Esophagus mucosa (tissue), 1 donor: ENCODE measurements at places on chromosomes 5 and 9.

GRCh38 chr5:135823881-135824280 lies 10.6 kb upstream of the SLC25A48 start:
- ATAC-seq = no peak

GRCh38 chr9:134162212-134162775 lies 2.1 kb downstream of the RNU6ATAC start:
- no peak for ATAC-seq

- ATAC-seq = no peak
These were observed 8.3 kb downstream of the C1QTNF3 start for GRCh38 chr5:34034534-34035327.

- ATAC-seq = peak; percentile 96
These were observed at the start of gene RIOK2 for GRCh38 chr5:97183100-97183929. Gene RIOK2 (minus strand): TSS chr5:97183247. CDS start chr5:97183191, 56 bp downstream.

DNA sequence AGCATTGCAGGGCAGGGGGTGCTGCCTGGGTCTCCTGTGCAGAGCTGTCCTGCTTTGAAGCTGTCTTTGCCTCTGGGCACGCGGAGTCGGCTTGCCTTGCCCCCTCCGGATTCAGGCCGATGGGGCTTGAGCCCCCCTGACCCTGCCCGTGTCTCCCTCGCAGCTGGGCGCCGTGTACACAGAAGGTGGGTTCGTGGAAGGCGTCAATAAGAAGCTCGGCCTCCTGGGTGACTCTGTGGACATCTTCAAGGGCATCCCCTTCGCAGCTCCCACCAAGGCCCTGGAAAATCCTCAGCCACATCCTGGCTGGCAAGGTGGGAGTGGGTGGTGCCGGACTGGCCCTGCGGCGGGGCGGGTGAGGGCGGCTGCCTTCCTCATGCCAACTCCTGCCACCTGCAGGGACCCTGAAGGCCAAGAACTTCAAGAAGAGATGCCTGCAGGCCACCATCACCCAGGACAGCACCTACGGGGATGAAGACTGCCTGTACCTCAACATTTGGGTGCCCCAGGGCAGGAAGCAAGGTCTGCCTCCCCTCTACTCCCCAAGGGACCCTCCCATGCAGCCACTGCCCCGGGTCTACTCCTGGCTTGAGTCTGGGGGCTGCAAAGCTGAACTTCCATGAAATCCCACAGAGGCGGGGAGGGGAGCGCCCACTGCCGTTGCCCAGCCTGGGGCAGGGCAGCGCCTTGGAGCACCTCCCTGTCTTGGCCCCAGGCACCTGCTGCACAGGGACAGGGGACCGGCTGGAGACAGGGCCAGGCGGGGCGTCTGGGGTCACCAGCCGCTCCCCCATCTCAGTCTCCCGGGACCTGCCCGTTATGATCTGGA lies 2.7 kb downstream of the CEL start:
- ATAC-seq = no peak

DNA sequence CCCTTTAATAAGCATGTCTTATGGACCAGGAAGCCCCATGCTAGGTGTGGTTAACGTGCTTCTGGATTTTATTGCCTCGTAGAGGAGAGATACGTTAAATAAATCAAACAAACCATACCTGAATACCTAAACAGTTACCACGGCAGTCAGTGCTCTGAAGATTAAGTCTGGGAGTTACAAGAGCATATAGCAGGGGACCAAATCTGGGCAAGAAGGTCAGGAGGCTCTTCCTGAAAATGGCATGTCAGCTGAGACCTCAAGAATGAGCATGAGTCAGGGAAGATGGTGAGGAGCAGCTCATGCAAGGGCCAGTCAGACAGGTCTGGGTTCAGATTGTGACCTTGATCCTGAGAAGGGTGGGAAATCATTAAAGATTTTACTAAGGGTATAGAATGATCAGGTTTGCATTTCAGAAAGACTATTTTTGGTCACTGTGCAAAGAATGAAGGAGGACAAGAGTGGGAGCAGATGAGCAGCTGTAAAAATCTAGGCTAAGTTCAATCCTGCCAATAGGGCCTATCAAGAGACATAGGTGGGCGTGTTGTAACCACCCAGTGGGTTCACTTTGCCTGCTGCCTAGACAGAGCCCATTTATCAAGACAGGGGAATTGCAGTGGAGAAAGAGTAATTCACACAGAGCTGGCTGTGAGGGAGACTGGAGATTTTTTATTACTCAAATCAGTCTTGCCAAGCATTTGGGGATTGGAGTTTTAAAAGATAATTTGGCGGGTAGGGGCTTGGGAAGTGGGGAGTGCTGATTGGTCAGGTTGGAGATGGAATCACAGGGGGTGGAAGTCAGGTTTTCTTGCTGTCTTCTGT lies 4.8 kb upstream of the ZNF366 start:
- ATAC-seq = peak; percentile 20

DNA sequence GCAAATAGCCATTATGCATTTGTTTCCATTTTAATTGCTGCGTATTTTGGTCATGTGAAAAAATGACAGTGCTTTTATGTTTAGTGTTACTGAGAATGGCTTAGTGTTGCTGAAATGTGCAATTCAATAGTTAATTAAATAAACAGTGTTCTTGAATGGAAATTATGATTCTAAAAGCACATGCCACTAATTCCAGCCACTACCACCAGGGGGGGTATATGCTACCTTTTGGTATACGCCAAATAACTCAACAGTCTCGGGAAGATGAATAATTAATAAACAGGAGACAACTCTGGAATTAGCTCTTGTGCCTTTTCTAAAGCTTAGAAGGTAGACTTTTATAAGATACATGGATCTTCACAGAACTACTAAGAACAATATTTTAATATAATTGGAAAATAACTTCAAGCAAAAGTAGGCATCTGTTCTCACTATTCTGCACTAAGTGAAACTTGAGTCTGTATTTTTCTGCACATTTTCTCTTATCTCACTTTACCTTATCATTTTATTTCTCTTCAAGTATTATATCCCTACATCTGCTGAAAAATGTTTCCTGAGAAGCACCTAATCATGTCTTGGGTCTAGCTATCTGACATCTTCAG lies 83.5 kb upstream of the MINAR2 start:
- no peak for ATAC-seq

DNA sequence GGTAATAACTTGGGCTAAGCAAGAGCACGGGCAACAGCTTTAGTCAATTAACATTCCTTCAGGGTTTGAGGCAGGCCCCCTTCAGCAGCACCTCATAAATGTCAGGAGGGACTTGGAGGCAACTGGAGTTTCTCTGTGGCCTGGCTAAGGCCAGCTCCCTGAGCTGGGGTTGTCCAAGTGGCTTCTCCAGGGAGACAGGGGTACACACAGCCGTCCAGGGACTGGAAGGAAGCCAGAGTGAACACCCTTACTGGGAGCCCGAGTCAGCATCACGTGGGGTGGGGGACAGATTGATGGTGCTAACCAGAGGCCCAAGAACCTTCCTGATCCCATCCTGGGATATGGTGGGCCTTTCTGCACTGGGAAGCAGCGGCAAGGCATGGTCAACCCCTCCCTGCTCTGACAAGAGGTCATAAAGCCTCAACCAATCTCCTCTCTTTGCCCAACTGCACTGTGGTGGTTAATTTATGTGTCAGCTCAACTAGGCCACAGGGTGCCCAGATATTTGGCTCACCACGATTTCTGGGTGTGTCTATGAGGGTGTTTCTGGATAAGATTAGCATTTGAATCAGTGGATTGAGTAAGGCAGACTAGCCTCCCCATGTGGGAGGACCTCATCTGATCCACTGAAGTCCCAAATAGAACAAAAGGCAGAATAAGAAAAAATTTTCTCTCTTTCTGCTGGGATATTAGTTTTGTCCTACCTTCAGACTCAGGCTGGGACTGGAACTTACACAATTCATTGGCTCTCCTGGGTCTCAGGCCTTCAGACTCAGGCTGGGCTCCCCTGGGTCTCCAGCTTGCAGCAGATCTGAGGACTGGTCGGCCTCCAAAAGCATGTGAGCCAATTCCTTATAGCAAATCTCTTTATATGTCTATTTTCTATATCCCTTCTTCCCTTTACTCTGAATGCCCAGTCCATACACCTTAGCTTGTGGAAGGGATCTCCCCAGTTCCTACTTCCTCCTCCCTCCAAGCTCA lies 127.2 kb upstream of the LARP1 start:
- ATAC-seq = peak; percentile 67

GRCh38 chr9:121773954-121774714 lies 122.7 kb downstream of the DAB2IP start:
- ATAC-seq = peak; percentile 13

DNA sequence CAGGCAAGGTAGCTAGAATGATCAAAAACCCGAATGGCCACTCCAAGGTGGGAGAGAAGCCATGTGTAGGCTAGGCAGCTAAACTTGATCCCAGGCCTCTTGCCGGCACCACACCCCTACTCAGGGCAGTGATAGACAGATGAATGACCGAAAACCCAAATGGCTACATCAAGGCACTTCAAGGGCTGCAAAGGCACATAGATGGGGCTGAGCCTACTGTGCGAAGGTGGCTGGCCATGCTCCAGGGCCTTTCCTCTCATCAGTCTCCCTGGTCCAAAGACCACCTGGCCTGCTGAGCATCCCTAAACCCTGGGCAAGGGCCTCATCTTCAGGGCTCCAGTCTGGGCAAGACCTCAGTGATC lies 3.7 kb upstream of the TIFAB start:
- ATAC-seq = no peak

DNA sequence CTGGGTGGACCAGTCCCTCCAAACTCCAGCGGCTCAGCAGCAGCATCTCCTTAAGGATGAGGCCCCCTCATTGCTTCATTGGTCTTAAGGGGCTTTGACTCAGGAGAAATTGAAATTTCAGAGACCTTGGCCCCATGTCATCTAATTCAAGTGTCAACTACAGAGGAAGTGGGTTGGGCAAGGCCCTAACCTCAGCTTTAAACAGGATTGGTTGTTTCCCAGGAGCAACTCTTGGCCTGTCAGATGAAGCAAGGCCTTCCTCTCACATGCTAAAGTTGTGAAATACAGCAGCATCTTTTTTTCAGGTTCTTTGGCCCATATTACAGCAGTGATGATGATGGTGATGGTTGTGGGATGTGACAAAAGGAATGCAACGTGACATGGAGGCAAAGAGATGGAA lies 348.3 kb downstream of the ICE1 start:
- ATAC-seq = no peak

- no peak for ATAC-seq
These were observed 76.8 kb upstream of the PHYKPL start for GRCh38 chr5:178309271-178310013.

DNA sequence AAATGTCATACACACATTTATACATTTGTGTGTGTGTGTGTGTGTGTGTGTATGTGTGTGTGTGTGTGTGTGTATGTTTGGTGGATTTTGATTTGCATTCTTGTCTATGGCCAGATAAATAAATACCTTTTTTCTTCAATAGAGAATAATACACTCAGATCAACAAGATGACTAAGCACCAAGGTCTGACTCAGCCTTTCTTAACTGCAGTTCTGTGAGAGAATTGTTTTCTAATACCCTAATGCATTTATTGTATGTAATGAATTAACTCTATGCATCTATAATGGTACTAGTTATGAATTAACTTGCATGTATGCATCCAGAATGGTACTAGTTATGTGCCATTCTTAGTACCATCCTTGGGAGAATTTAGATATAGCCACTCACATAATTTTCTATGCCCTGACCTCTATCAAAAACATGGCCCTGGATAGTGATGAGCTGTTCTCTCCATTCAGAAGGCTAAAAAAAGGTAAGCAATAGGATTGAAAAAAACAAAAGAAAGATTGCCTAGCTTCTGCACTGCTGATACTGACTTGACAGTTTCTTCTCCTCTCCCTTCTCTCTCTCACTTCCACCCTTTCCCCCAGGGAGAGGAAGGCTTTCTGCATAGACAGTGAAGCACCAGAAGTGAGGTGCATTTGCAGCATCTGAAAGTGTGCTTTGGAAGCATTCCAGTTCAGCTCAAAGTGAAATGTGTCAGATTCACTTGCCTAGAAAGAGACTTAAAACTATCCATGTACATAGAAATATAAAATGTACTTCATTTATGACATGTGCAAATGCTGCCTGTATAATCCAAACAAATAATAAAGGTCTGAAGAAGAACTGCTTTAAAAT lies 55.1 kb upstream of the CCDC112 start:
- no peak for ATAC-seq

- ATAC-seq = no peak
These were observed 3.1 kb upstream of the DBH start for GRCh38 chr9:133632806-133633680.

- no peak for ATAC-seq
These were observed 107.9 kb upstream of the ALDH1B1 start for GRCh38 chr9:38284588-38285051.

GRCh38 chr5:107813559-107813958 lies 142.8 kb upstream of the EFNA5 start:
- no peak for ATAC-seq

DNA sequence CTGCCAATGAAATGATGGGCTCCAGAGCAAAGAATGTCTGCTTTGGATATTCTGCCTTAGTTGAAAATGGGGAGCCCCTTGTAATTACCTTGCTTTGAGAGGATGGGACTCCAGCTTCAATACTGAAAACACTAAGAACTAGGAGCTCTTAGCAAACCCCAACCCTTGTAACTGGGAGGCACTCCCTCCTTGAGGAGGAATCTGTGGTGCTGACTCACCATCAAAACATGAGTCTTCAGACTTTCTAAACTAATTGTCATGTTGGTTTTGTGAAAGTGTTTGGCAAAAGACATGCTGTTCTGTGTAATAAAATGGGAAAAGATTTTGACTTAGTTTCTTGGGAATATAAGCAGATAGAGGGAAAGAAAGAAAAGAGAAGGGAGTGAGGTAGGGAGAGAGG lies 91.9 kb upstream of the PTPRD start:
- ATAC-seq = no peak

DNA sequence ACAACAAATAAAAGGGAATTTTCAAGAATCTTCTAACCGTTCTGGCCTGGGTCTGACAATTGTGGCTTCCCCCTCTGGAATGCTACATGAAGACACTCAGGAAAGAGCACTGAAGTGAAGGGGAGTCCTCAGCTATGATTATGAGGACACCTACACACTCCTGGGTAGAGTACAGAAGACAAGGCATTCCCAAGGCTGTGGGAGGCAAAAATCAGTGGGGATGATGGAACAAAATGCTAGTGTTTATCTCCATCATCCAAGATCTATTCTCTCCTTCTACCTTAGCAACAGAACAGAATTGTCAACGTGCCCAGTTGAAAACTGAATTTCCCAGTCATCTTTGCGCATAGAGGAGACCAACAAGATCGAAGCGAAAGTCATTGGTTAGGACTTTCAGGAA lies 130.1 kb upstream of the LARP1 start:
- ATAC-seq = no peak

GRCh38 chr9:84061613-84062193 lies 81.1 kb downstream of the RMI1 start:
- no peak for ATAC-seq

GRCh38 chr5:167259806-167260205 lies 1031.6 kb upstream of the WWC1 start:
- no peak for ATAC-seq

- ATAC-seq = no peak
These were observed 14.8 kb downstream of the IL9 start for GRCh38 chr5:135880801-135881200.
